ENCODE measurements at places on chromosomes 12 and 14.

DNA sequence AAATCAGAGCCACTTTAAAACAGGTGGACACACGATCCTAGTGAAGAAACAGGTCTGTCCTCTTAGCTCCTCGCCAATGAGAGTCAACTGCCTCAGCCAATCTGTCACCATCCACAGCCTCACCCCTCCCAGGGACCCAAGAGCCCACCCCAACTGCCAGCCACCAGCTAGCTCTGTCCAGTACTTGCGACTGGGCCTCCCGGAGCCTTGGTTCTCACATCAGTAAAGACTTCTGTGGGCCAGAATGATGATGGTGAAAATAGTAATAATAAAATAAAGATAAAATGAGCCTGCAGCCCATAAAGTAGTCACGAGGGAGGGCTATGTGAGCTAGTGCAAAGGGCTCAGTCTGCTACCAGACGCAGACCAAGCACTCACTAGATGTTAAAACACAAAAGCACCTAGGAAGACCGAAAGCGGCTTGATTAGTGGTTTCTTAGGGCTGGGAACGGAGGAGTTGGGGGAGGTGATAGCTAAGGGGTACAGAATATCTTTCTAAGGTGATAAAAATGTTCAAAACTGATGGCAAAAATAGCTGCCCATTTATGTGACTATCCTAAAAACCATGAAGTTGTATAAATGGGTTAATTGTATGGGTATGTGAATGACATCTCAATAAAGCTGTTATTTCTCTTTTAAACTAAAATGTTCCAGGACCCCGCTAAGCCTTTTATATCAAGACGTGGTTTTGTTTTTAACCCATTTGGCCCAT lies 39.8 kb downstream of the ACTN1 start:
- no peak for DNase-seq

GRCh38 chr14:92511453-92512238 lies 1.9 kb upstream of the RIN3 start:
- DNase-seq: no peak

DNA sequence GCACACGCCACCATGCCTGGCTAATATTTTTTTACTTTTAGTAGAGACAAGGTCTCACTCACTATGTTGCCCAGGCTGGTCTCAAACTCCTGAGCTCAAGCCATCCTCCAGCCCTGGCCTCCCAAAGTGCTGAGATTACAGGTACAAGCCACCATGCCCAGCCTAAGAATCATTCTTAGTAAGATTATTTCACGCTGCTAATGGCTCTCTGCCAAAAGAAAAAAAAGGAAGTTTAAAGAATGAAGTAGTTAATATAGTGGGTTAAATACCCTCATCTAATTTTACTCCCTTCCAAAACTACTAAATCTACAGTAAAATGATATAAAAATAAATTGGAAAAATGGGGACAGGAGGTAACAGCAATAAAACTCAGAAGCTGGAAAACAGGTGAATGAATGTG lies 2.6 kb downstream of the ETFRF1 start:
- no peak for DNase-seq

DNA sequence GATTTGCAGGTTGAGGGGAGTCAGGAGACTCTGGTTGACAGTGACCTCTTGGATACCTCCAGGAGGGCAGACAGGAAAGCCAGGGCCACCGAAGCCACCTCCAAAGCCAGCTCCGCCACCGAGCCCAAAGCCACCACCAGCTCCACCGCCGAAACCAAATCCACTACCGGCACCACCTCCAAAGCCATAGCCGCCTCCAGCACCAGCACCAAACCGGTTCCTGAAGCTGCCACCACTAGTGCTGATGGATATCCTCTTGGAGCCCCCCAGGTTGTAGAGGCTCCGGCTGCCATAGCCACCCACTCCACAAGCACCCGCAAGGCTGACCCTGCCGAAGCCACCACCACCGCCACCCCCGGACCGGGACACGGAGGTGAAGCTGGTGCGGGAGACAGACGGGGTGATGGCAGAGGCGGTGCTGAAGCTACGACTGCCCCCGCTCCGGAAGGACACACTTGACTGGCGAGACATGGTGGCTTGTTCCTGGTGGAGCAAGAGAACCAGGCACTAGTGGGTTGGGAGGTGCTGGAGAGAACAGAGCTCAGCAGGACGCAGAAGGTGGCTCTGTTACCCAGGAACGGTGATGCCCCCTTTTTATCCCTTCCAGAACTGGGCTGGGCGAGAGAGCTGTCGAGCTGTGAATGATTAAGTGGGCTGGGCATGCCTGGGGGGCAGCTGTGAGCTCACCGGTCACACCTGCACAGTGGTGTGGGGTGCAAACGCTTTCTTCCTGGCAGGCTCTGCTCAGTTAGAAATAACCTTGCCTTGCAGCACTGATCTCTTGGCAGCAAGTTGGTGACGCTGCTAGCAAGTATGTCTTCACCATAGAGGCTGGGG lies at the start of gene KRT5:
KRT5 (minus strand) TSS at position 569 of the 837 bp plus-strand sequence; CDS start at position 471, 98 bp downstream.
- DNase-seq: no peak

DNA sequence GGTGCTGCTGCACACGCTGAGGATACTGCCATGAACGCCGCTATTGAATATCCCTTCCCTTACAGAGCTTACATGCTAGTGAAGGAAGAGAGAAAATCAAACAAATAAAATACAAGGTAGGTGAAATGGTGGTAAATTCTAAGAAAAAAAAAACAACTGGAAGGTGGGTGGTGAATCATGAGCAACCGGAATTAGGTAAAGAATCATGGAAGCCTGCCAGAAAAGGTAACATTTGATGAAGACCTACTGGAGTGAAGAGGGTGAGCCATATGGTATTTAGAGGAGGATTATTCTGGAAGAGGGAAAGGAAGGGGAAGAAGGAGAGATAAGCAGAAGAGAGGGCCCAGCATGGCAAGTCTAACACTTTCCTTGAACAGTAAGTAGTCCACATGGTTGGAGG lies 76.1 kb downstream of the LRIG3 start:
- DNase-seq: no peak

DNA sequence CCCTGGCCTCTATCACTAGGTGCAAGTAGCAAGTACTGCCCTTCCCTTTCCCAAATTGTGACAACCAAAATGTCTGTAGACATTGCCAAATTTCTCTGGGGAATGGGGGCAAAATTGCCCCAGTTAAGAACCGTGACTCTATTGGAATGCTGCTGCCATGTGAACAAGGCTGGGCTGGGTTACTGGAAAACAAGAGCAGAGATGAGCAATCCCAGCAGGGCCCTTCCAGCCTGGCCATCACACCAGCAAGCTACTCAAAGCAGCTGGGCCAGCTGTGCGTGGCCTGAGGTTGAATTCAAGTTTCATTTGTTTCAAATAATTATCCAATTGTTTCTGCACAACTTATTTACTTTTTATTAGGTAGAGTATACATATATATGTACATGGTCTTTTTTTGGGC lies 103.4 kb upstream of the PKP2 start:
- DNase-seq: no peak

- no peak for DNase-seq
Observed at GRCh38 chr12:131065279-131065678, 111.6 kb downstream of the ADGRD1 start.
